ENCODE measurements at places on chromosomes 5 and 9. TPM values are rescaled to one million over a fixed set of nuclear protein-coding genes. Genes with fewer than 3 reads are reported as not detected.

PCDHGA9 gene
- 0.34 TPM for total RNA-seq

NR5A1 gene
- not detected for total RNA-seq

SPINK7 gene
- total RNA-seq = 37.3 TPM

FBN2 gene
- total RNA-seq = 182 TPM

PPP3R2 gene
- total RNA-seq = not detected

EPB41L4A gene
- 5.8 TPM for total RNA-seq

RAPGEF1 gene
- total RNA-seq = 18.8 TPM

INSL4 gene
- not detected for total RNA-seq

ARL14EPL gene
- total RNA-seq = not detected

TAF1L gene
- under 0.01 TPM for total RNA-seq

OCLN gene
- total RNA-seq = 148 TPM

TRIM32 gene
- total RNA-seq = 27.3 TPM

Data from nasal cavity respiratory epithelium epithelial cell of viscerocranial mucosa (primary cell).